Astrocyte of the spinal cord (primary cell): ENCODE measurements at places on chromosomes 16 and 17.

GRCh38 chr16:8961811-8962390 is 1.8 kb downstream of the USP7 start:
- DNase-seq, result no peak

DNA sequence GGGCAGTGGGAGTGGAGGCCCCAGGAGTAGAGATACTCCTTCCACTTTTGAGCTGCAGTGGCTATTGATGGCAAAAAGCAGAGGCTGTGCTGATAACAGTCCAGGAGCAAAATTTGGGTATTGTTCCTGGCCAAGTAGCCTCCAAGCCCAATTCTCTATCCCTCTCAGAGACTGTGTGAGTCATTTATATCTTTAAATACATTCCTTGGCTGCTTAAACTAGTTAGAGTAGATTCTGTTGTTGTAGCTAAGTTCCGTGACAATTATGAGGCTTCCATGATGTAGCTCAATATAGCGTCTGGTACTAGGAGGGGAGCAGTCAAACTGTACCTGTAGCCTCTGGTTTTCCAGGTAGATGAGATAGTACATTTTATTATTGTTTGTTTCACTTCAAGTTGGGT is 19.9 kb upstream of the UBE2G1 start:
- DNase-seq, result no peak

DNA sequence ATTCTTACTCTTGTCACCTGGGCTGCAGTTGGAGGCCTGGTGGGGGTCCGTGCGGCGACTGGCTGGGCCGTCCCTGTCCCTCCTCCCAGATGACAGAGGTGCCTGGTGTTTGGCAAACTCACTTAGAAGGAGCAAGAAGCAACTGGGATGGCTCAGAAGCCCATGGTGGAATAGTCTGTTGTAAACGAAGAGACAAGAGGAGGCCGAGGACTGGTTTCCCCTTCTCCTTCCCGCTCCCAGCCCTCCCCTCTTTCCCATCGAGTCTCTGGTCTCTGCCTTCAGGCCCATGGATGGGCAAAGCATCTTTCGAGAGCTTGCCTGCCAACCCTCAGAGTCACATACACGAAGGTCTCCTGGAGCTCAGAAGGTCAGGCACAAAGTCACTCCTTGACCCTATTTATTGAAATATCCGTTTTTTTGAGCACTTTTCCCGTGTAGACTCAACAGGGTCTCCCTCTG is 364.4 kb downstream of the SEC14L1 start:
- no peak for DNase-seq

DNA sequence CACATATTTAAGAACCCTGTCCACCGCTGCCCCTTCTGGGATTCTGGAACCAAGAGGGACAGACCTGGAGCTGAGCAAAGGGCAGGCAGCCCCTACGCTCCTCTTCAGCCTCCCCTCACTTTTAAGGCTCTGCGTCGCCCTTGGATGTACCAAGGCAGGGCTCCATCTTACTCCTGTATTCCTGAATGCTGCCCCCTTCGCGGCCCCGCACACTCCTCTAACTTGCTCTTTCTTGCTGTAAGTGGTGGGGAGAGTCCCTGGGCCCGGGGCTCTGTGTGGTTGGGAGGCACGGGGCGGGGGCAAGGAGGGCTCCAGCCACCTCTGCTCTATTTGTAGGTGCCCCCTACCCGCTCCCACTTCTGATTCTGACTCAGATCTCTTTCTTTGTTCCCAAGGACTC is 1.2 kb downstream of the TNS4 start:
- DNase-seq, result no peak

- DNase-seq, result no peak
Observed at GRCh38 chr17:83115202-83115651, 35.8 kb downstream of the METRNL start.

GRCh38 chr17:40177275-40177874 is at the start of gene RAPGEFL1:
Gene RAPGEFL1 (plus strand): TSS chr17:40177470. CDS start chr17:40177862, 392 bp downstream.
- peak; percentile 65 for DNase-seq

GRCh38 chr17:79808763-79809529 is 12.1 kb upstream of the CBX8 start:
- DNase-seq, result no peak

DNA sequence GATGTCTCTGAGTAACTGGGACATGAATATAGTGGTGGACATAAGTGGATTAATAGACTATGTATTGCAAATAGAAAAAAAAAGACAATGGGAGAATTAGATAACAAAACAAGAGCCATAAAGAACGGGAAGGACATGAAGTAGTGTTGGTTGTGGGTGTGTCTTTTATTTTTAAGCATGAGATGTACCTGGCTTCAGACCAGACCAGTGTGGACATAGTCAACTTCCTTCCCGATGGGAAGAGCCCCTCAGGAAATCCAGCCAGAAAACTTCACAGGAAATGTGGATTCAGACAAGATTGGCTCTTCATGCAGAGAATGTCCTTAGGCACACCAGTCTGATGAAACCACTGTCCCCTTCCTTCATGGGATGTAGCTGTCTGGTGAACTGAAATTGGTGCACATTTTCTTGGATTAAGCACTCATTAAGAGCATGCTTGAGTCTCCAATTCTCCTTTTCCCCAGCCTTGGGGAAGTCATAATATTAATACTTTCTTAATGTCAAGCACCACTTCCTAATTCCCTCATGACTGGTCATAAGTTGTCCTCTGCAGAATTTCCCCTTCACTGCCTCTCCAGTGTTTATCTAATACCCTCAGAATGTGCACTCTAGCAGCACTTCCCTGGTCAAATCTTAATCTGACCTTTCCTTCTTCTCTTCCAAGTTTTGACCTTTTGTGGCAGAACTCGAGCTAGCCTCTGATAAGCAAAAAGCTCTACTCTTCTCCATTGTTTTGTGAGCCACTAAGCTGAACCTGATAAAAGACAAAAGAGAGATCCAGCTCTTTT is 350.6 kb upstream of the MAF start:
- DNase-seq, result no peak

DNA sequence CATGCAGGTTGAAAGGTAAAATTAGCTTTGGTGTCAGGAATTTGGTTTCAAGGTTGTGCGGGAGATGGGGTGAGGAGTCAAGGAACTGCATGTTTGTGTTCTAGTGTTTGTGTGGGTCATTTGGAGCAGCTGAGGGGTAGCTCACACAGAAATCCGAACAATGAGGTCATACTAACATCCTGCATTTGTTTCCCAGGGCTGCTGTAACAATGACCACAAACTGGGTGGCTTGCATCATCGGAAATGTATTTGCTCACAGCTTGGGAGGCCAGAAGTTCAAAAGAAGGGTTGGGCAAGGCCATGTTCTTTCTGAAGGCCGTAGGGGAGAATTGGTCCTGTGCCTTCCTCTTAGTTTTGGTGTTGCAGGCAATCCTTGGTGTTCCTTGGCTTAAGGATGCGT is 287.4 kb downstream of the HAPSTR1 start:
- DNase-seq, result no peak

DNA sequence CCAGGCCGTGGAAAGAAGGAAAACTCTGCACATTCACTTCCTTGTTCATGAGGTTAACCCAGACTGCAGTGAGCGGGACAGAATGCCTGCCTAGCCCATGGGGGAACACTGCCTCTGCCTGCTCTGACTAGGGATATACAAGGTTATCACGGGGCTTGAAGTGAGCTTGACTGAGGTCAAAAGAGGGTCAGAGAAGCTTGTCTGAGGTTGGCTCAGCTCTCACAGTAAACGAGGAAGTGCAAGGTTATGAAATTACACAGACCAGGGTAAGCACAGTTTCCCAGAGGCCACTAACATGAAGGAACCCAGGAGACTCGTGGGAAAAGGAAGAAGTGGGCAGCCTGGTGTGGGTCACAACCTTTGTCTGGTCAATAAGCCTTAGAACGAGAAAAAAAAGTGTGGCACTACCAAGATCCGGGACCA is 28.7 kb downstream of the HIC1 start:
- no peak for DNase-seq

DNA sequence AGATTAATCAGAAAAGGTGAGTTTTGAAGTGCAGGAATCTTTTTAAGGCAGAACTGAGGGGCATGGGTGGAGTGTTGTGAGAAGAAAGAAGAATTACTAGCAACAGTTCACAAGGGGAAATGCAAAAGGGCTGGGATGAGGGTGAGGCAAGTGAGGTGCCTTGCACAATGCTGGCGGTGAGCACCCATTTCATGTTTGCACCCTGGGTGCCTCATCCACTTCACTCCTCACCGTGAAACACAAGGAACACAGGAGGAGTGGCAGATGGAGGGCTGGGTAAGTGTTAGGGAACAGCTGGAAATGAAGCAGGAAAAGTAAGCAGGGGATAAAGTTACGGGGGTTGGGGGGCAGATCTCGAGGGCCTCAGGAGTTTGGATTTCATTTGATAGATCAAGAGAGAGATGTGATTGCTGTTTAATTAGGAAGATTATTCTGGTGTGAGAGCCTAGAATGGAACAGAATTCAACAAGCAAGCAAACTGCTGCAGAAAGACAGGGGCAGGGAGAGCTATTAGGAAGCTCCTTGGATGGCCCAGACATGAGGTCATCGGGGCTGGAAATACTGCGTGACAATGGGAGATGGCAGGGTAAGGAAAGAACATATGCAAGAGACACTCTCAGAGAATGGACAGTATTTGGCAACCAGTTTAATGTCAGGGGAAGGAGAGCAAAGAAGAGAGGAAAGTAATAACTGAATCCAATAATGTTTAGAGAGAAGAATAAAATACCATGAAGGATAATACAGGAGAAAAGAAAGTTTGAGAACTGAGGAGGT is 8.3 kb upstream of the HEATR6 start:
- DNase-seq, result peak; percentile 47

- DNase-seq, result peak; percentile 23
Observed at GRCh38 chr17:46061435-46061834, 62.4 kb downstream of the STH start.

GRCh38 chr17:77427391-77427991 is 286.7 kb downstream of the SEC14L1 start:
- DNase-seq, result peak; percentile 86

GRCh38 chr16:1787322-1788094 is 4.7 kb downstream of the NUBP2 start:
- DNase-seq, result no peak

DNA sequence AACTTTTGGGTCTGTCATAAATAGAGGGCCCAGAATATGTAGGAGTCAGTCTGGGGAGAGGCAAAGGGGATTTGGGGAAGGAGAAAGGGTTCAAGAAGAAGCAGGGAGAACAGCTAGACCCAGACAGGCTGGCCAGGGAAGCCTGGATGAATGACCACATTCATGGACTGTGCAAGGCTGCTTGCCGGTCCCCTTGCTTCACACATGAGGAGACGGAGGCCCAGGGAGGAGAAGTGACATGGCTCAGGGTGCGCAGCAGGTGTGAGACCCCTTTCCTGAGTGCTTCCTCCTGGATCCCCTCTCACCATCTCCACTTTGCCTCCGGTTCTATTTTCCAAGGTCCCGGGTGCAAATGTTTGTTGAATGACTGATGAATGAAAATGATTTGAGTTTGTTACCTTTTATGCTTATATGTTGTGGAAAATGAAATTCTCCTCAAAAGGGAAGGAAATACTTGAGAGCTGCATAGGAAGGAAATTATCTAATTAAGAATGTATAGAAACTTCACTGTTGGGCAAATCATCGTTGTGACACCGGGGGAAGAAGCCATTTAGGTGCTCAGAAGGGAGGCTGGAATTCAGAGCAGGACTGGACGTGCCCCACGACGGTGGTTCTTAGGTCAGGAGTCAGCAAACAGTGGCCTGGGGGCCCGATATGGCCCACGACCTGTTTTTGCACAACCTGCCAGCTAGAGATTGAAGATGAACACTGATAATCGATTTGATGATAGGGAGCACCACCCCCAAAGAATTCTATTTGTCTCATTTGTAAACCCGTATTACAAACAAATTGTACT is 559 bp downstream of the ITGAM start:
- no peak for DNase-seq
